ENCODE measurements at places on chromosomes 1 and 21.

GRCh38 chr1:34885405-34886247 is 26.1 kb upstream of the SMIM12 start:
- H3K4me1 ChIP-seq, result peaks cover 5% of the 10 kb centered on the region
- H3K36me3 ChIP-seq, result peaks cover 2% of the 10 kb centered on the region
- no peak for DNase-seq
- peak overlapping the region; percentile 65 for H3K4me3 ChIP-seq
- H3K27me3 ChIP-seq, result peaks cover 45% of the 10 kb centered on the region
- H3K27ac ChIP-seq, result no peak overlapping the region

- H3K27me3 ChIP-seq, result no peaks in the 10 kb centered on the region
- no peak overlapping the region for H3K4me3 ChIP-seq
- no peak overlapping the region for H3K27ac ChIP-seq
- H3K36me3 ChIP-seq, result no peaks in the 10 kb centered on the region
- H3K4me1 ChIP-seq, result peaks cover 58% of the 10 kb centered on the region
Measured at GRCh38 chr21:45536301-45537081, 5.7 kb downstream of the SLC19A1 start.

- no peaks in the 10 kb centered on the region for H3K36me3 ChIP-seq
- no peaks in the 10 kb centered on the region for H3K27me3 ChIP-seq
- H3K27ac ChIP-seq, result peak overlapping the region; percentile 92
- DNase-seq, result peak; percentile 31
Measured at GRCh38 chr1:231626951-231627614, 493 bp downstream of the DISC1 start.

DNA sequence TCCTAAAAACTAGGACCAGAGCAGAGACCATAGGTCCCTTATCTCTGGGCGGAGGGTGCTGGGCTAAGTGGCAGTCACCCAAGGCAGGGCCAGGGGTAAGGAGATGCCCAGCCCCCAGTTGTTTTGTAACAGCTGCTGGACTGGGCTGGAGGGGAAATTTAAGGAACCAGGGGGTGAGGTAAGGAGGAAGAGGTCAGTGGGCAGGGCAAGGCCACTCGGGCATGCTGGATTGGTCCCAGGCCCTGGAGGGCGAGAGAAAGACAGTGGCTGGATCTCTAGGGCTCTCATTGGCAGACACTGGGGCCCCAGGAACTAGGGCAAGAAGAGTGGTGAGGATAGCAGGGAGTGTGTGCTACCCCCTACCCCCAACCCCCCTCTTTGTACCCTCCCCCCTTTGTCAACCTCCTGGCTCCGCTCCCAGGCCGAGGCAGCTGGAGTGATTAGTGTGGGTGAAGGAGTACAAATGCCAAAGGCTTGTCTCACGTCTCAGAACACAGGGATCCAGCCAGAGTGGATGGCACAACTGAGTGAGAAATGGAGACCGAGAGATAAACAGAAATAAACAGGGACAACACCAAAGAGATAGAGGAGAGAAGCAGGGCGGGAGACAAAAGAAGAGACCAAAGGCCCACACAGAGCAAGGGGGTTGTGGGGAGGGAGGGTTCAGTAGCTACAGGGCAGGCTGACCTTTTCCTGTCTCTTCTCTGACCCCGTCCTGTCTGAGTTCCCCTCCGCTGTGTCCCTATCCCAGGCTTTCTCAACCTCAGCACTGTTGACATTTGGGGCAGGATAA is 20.5 kb upstream of the THRAP3 start:
- H3K27me3 ChIP-seq, result no peaks in the 10 kb centered on the region
- no peak overlapping the region for H3K4me3 ChIP-seq
- no peaks in the 10 kb centered on the region for H3K4me1 ChIP-seq
- DNase-seq, result no peak
- no peaks in the 10 kb centered on the region for H3K36me3 ChIP-seq
- H3K27ac ChIP-seq, result peak overlapping the region; percentile 59

GRCh38 chr1:245085508-245086095 is 69.2 kb upstream of the KIF26B start:
- H3K27ac ChIP-seq, result no peak overlapping the region
- no peaks in the 10 kb centered on the region for H3K27me3 ChIP-seq
- H3K4me1 ChIP-seq, result no peaks in the 10 kb centered on the region
- no peak overlapping the region for H3K4me3 ChIP-seq
- no peaks in the 10 kb centered on the region for H3K36me3 ChIP-seq

DNA sequence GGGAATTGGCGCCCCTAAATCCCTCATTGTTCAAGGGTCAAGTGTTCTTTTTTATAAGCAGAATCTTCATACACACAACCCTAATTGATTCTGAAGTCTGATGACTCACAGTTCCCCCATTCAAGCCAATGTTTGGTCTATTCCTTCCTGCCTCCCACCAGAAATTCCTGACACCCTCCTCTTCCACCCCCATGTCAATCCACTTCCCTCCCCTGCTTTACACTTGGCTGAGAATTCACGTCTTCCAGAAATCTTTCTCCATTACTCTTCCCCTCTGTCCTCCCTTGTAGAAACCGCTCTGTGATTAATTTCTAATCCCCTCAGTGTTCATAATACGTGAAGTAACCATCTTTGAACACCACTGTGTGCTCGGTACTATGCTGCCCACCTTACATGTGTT is 76.2 kb upstream of the CD34 start:
- no peak overlapping the region for H3K4me3 ChIP-seq
- H3K27ac ChIP-seq, result no peak overlapping the region
- peaks cover 13% of the 10 kb centered on the region for H3K27me3 ChIP-seq
- no peaks in the 10 kb centered on the region for H3K36me3 ChIP-seq
- no peak for DNase-seq

DNA sequence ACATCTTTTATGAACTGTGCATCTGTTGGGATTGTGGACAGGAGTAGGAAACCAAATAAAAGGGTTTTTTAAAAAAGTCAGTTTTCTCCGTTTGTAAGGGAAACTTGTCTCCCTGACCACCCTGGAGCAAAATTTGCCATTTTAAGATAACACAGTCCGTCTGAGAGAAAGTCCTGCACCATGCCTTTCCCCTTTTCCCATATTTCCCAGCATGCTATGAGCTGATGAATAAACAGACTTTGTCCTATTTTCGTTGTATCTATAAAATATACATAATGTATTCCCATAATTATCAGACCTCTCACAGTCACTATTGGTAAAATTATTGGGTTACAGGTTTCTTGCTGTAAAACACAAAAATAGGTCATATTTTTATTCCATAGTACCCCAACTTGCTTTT is 1.7 kb upstream of the AKT3 start:
- DNase-seq, result no peak
- H3K36me3 ChIP-seq, result no peaks in the 10 kb centered on the region
- peaks cover 22% of the 10 kb centered on the region for H3K4me1 ChIP-seq
- peak overlapping the region; percentile 89 for H3K4me3 ChIP-seq

GRCh38 chr1:77986810-77987209 is 7.9 kb upstream of the FUBP1 start:
- no peak overlapping the region for H3K4me3 ChIP-seq
- DNase-seq, result no peak
- no peaks in the 10 kb centered on the region for H3K27me3 ChIP-seq
- H3K4me1 ChIP-seq, result peaks cover 25% of the 10 kb centered on the region
- peaks cover 14% of the 10 kb centered on the region for H3K36me3 ChIP-seq

DNA sequence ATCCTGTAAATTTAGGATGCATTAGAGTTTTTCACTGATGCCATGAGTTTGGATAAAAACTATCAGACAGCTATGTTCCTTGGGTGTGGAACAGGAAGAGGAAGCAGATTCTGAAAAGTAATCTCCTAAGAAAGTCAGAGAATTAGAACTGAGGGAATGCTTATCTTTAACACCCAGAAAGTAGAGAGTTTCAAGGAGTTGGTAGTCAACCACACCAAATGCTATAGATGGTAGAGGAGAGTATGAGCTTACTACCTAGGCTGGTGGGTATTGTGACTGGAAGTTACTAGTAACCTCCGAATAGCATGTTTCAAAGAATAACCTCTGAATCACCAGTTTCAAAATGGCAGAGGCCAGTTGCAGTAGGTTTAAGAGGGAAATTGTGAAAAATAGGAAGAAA is 288.0 kb downstream of the HMCN1 start:
- no peaks in the 10 kb centered on the region for H3K27me3 ChIP-seq
- no peak for DNase-seq
- H3K4me1 ChIP-seq, result no peaks in the 10 kb centered on the region
- no peak overlapping the region for H3K27ac ChIP-seq
- H3K36me3 ChIP-seq, result no peaks in the 10 kb centered on the region
- H3K4me3 ChIP-seq, result no peak overlapping the region

DNA sequence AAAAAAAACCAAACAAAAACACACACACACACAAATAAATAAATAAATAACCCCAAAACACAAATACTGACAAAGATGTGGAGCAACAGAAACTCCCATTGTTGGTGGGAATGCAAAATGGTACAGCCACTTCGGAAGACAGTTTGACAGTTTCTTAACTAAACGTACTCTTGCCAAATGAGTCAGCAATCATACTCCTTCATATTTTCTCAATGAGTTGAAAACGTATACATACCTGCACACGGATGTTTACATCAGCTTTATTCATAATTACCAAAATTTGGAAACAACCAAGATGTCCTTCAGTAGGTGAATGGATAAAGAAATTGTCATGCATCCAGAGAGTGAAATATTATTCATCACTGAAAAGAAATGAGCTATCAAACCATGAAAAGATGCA is 23.5 kb downstream of the ASAP3 start:
- peaks cover 10% of the 10 kb centered on the region for H3K27me3 ChIP-seq
- DNase-seq, result no peak
- no peak overlapping the region for H3K27ac ChIP-seq
- no peaks in the 10 kb centered on the region for H3K36me3 ChIP-seq
- peaks cover 11% of the 10 kb centered on the region for H3K4me1 ChIP-seq

DNA sequence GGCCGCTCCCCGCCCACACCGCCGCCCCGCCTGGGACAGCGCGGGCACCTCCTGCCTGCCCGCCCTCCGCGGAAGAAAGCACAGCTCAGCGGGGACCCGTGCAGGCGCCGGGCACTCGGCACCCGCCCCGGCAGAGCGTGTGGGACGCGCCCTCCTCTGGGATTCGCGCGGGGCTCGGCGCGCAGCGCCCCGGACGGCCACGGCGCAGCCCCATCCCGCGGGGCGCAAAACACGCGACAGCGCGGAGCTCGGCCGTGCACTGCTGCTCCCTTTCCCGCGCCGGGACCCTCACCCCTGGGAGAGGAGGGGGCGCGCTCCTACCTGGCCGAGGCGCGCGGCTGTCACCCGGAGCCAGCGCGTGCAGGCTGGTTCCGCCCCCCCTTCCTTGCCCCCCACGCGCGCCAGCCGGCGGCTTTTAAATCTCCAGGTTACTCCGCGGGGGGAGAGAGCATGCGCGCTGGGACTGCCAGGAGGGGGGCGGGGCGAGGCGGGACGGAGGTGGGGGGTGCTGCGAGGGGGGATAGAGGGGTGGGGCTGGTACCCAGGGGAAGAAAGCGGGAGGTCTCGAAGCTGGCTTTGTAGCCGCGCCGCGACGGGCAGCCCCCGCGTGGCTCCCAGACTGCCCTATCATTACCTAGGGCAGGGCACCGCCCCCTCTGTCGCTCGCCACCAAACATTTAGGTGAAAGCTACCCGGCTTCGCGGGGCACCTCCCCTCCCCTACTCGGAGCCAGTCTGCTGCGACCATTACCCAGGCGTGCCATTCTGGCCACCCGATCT is at the start of gene SLC45A3:
TSS of gene SLC45A3 (minus strand) at position 437 of the 779 bp plus-strand sequence. CDS start 15,853 bp downstream, outside the sequence.
- peak; percentile 39 for DNase-seq
- H3K4me3 ChIP-seq, result peak within 1 kb of the TSS; percentile 84
- H3K27me3 ChIP-seq, result peaks cover 5% of the 10 kb centered on the region

- no peaks in the 10 kb centered on the region for H3K36me3 ChIP-seq
- no peaks in the 10 kb centered on the region for H3K27me3 ChIP-seq
- peak overlapping the region; percentile 81 for H3K27ac ChIP-seq
Measured at GRCh38 chr21:33985117-33986050, 69.8 kb upstream of the ATP5PO start.

DNA sequence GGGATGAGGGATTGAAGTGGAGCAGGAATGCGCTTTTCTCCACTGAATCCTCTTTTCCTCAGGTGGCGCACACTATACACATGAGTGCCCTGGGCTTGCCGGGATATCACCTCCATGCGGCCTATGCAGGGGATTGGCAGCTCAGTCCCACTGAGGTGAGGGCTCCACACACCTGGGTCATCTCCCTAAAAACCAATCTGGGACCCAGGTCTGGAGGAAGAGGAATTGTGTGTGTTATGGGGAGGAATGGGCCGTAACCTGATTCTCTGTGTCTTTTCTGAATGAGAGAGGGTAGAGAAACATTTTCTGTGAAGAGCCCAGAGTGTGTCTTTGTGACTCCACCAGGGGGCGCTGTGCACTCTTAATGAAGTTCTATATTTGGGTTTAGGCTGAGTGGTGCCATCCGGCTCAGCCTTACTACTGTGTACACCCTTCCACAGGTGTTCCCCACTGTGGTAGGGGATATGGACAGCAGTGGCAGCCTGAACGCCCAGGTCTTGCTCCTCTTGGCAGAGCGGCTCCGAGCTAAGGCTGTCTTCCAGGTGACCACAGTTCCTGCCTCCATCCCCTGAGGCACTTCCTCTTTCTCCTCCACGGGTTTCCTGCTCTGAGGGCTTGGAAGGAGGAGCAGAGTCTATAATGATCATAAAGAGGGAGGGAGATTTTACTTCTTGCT is 1.5 kb downstream of the TOMM40L start:
- H3K36me3 ChIP-seq, result peaks cover 16% of the 10 kb centered on the region
- no peaks in the 10 kb centered on the region for H3K27me3 ChIP-seq
- peak overlapping the region; percentile 83 for H3K27ac ChIP-seq
- peak; percentile 89 for DNase-seq

DNA sequence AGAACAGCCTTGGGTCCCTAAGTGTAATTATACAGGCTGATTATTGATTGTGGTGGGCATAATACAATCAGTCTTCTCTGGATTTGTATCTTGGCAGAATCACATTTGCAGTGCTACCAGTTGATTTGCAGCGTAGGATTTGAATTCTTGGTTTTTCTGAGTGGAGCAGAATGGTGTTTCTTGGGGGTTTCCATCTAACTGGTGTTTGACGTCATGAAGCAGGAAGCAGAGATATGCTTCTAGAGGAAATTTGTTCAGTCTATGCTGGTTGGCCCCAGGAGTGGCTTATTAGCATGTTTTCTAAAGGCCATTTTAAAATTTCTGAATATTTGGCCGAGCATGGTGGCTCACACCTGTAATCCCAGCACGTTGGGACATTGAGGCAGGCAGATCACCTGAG is 3.4 kb downstream of the CTTNBP2NL start:
- H3K27ac ChIP-seq, result no peak overlapping the region
- peaks cover 11% of the 10 kb centered on the region for H3K4me1 ChIP-seq
- DNase-seq, result no peak
- no peak overlapping the region for H3K4me3 ChIP-seq
- no peaks in the 10 kb centered on the region for H3K36me3 ChIP-seq
- H3K27me3 ChIP-seq, result no peaks in the 10 kb centered on the region

DNA sequence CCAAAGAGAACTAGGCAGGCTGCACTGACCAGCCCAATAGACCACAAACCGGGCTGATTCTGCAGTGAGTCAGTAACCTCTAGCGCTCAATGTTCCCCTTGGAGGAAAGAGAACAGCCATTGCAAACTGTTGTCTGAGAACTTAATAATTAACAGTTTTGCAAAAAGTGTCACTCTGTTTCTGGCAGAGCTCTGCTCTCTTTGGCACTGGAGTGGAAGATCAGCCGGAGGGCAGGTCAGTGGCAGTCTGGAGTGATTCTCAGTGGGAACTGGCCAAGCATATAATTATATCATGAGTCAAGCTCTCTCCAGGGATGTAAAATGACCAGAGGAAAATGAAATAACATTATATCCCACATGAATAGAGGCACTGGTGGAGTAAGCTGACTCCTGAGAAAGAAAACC is 238.3 kb downstream of the HLX start:
- DNase-seq, result no peak
- no peak overlapping the region for H3K4me3 ChIP-seq
- H3K36me3 ChIP-seq, result no peaks in the 10 kb centered on the region
- H3K27me3 ChIP-seq, result peaks cover 5% of the 10 kb centered on the region
- H3K27ac ChIP-seq, result no peak overlapping the region

Measured in naive thymus-derived CD8-positive, alpha-beta T cell (primary cell).